ENCODE measurements at places on chromosomes 2 and 18.
A peak's percentile ranks its signal among the peaks of the same experiment; 100 is the strongest.

- no peak for DNase-seq
Measured at GRCh38 chr2:163351143-163351542, 384.7 kb downstream of the FIGN start.

DNA sequence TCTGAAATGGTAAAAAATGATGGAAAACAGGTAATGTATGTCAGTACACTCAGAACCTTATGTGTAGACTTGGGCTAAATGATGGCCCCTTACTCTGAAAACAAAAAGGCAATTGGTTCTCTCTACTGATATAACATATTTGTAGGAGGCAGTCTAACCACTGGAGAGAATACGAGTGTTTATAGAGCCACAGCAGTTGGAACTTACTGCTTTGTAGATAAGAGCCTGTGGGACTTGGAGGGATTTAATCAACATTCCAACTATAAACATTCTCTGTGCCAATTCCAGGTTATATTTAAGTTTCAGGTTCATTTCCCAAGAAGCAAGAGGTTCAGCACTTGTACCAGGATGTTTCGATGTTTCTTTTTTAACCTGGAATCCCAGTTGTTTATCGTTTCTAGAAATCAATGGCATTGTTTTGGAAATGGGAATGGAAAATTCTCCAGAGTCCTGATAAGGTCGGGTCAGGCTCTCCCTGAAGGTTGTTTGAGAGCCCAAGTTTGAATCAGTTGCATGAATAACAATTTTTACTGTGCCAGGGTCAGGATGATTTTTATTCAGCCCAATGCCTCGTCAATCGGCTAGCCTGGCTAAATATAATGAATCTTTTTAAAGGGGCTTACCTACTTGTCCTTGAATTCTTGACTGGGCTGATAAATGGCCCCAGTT is 278.4 kb upstream of the FAM98A start:
- no peak for DNase-seq

GRCh38 chr2:136135921-136136906 is 18.3 kb upstream of the CXCR4 start:
- DNase-seq = peak; percentile 77

DNA sequence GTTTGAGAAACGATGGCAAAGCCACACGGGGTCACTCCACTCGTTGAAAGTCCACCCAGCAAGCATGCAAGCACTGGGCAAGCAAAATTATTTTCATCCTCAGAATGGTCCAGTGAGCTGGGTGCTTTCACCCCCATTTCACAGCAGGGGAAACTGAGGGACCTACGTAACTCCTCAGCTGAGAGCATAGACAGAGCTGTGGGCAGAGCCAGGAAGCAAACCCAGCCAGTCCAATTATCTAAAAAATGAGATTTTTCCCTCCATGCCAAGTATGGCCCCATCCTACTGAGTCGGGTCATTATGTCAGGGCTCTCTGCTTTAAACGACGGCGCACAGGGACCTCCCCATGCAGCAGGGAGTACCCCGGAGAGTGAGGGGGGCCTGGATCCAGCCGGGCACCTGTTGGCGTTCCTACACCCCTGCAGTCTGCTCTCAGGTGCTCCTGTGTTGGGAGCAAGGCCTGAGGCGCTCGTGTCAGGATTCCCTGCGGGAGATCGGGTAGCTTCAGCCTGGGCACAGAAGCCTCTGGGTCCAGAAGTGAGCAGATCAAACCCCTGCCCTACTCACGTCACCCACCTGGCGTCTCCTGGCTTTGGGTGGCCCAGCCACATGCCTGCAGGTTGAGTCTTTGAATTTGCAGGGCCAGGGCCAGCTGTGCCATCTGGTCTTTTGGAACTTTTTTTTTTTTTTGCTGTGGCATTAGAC is 17.3 kb downstream of the TWIST2 start:
- DNase-seq = no peak

DNA sequence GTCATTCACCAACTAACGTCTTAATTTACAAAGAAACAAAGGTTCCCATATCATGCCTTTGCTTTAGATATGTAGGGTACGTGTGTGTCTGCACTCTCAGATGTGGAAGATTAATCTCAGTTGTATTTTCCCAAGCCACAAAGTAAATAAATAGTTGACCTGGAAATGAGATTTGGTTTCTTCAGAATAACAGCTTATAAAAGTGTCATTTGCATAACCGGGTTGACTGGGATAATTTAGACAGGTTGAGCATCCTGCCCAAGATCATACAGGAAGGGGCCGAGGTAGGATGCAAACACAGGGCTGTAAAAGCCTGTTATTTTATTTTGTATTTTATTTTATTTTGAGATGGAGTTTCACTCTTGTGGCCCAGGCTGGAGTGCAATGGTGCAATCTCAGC is 19.5 kb downstream of the ATG16L1 start:
- no peak for DNase-seq

- no peak for DNase-seq
Measured at GRCh38 chr2:47225061-47225783, 70.1 kb upstream of the STPG4 start.

- no peak for DNase-seq
Measured at GRCh38 chr18:55999641-56000040, 411.6 kb upstream of the TCF4 start.

- no peak for DNase-seq
Measured at GRCh38 chr2:66729416-66730330, 294.7 kb downstream of the MEIS1 start.

DNA sequence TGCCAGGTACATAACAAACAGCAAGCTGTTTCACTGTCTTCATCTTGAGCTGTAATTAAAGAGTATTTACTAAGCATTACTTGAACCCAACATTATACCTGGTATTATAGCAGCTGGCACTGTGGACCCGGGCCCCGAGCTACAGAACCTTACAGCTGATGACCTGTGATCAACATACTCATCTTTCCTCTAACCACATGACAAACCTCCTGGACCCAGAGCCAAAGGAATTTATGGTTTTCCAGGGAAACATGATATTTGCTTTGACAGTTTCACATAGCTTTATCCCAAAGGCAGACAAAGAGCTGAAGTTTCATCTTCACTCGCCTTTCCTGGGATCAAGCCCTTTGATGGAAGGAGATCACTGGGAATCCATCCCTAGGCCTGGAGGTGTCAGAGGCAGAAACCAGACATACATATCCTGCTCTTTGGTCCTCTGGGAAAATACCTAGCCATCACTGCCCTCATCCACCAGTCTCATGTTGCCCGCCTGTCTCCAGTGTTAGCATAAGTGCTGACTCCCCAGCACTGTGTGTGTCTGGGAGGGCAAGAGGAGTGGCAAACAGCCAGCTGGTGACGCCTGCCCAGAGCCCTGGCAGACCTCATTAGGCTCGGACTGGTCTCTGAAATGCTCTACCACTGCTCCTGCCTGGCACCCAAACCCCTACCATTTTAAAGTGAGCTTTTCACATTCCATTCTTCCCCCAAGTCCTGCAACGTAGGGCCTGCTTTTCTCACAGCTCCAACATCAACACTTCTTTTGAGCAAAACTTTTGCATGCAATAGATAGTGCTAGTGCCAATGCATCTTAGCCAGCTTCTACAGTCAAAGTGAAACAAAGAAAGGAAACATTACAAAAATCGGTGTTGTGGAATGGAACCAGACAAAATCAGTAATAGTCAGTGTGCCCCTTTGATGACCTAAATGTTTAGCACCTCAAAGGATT is 138.8 kb upstream of the CTAGE1 start:
- DNase-seq = no peak

DNA sequence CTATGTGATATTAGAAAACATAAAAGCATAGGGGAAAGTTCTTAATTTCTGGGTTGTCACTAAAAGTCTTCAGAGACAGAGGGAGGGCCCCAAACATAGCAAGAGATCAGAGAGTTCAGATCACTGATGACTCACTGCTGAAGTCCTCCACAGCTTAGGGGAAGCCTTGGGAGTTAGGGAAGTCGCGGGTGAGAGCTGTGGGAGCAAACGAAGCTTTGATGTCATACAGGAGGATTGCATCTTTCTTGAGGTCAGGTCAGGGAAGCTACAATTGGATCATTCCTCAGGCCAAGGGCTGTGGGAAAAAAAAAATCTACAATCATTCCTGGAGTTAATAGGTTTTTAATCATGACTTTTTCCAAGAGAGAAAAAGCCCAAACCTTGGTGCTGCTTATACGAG is 96.2 kb downstream of the COPS8 start:
- no peak for DNase-seq

DNA sequence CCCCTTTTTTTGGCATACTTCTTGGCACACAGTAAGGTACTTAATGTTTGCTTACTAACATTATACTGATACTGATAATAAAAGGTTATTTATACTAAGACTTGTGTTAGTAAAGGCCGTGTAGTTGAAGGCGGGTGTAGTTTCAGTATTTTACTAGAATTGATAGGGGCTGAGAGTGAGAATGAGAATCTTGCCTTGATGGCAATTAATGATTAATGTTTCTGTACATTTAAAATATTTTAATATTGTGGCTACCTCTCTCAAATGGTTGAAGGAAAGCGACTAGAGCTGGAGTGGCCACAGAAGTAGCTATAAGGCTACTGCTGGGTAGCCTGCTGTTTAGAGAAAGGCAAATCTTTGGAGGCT is 29.3 kb downstream of the PELI1 start:
- no peak for DNase-seq

GRCh38 chr2:12719400-12720277 is 2.9 kb downstream of the TRIB2 start:
- DNase-seq = no peak

- DNase-seq = no peak
Measured at GRCh38 chr2:3612639-3613523, 18.0 kb downstream of the COLEC11 start.

- DNase-seq = peak; percentile 50
Measured at GRCh38 chr18:22169011-22169888, at the start of gene GATA6. Gene GATA6, plus strand, starts transcription at chr18:22169589. Its CDS starts 1,556 bp downstream, at chr18:22171145.
